ENCODE measurements at places on chromosomes 3 and 15. TPM values are rescaled to one million over a fixed set of nuclear protein-coding genes. Genes with fewer than 3 reads are reported as not detected.

Gene SPINK8
- total RNA-seq = not detected

Gene WDR53
- total RNA-seq = 6.4 TPM

Gene PML
- total RNA-seq = 10.3 TPM

Gene GOLGA6L7
- total RNA-seq = not detected

Gene CD200
- 1.1 TPM for total RNA-seq

Gene ASB7
- 15.8 TPM for total RNA-seq

GRCh38 chr3:38114052-38114874 lies 22.7 kb downstream of the ACAA1 start:
- H3K4me3 ChIP-seq = no peak overlapping the region
- no peak for DNase-seq
- H3K4me1 ChIP-seq = no peaks in the 10 kb centered on the region
- H3K36me3 ChIP-seq = no peaks in the 10 kb centered on the region
- no peak overlapping the region for H3K27ac ChIP-seq

DNA sequence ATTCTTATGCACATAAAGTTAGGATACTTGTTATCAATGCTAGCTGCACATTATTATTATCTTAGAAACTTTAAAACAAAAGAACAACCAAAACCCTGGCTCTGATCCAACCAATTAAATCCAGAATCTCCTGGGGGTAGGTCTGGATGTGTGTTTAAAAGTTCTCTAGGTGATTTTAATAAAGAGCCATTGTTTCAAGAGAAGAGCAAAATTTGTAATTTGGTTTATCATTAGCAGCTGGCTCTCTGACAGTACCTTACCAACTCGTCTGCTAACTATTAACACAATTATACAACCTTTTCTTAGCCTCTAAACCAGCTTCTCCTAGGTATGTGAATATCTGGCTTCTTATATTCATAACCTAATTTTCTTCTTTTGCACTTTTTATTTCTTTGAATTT lies 68.9 kb downstream of the IFT80 start:
- H3K4me1 ChIP-seq = no peaks in the 10 kb centered on the region
- DNase-seq = no peak
- H3K36me3 ChIP-seq = no peaks in the 10 kb centered on the region
- no peaks in the 10 kb centered on the region for H3K27me3 ChIP-seq
- no peak overlapping the region for H3K4me3 ChIP-seq

GRCh38 chr15:32852771-32853170 lies 135.0 kb downstream of the GREM1 start:
- H3K27me3 ChIP-seq = no peaks in the 10 kb centered on the region
- H3K4me3 ChIP-seq = no peak overlapping the region
- peaks cover 25% of the 10 kb centered on the region for H3K4me1 ChIP-seq
- DNase-seq = no peak
- 0 out of 2 replicates have a peak, but pooled peaks cover 3% of the 10 kb centered on the region for H3K36me3 ChIP-seq
- peak overlapping the region; percentile 68 for H3K27ac ChIP-seq

DNA sequence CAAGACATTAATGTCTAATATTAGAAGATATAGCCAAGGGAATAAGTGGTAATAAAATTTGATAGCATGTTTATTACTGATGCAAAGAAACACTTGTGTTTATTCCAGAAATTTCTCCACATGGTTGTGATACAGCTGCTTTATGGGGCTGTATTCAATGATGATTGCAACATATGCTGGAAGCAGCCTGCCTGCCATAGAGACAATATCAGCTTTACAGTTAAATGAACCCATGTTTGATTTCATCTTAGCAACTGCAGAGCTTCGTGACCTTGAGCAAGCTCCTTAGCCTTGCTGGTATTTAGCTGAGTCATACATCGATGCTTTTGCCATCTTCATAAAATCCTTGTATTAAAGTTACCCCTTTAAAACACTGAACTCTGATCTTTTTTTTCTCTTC lies 168.1 kb upstream of the STAC start:
- DNase-seq = no peak
- H3K27me3 ChIP-seq = no peaks in the 10 kb centered on the region
- no peak overlapping the region for H3K4me3 ChIP-seq
- H3K4me1 ChIP-seq = no peaks in the 10 kb centered on the region
- no peaks in the 10 kb centered on the region for H3K36me3 ChIP-seq

DNA sequence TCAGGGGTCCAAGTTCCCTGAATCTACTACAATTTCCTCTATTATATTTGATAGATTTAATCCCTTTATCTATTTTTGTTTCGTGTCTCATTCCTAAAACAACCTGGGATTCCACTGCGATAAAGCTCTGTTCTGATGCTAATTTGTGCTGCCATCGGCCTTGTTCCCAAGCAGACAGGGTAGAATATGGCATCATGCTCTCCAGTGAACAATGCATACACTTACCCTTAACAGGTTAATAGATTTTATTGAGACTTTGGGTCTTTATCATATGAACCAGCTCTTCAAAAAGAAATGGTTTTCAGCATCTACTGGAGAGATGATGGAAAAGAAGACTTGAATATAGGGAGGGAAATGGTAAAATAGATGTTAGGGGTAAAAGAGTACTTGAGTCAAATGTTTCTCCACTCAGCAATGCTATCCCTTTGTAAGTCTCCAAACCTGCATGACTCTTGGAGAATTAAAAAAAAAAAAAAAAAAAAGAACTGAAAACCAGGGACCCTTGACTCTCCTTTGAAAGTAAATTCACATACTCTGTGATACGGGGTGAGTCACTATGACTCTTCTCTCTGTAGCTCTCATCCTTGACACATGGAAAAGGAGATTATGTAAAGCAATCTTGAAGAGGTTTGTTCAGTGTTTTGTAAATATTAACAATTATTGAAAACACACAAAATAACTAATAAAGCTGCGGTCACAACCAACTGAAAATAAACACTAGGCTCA lies 268.8 kb downstream of the ZBTB20 start:
- no peak overlapping the region for H3K27ac ChIP-seq
- H3K4me3 ChIP-seq = no peak overlapping the region
- DNase-seq = peak; percentile 81

GRCh38 chr3:14210290-14210688 lies 31.7 kb downstream of the LSM3 start:
- H3K4me1 ChIP-seq = peaks cover 33% of the 10 kb centered on the region
- H3K36me3 ChIP-seq = no peaks in the 10 kb centered on the region
- no peak overlapping the region for H3K4me3 ChIP-seq
- DNase-seq = peak; percentile 33
- H3K27me3 ChIP-seq = no peaks in the 10 kb centered on the region
- peak overlapping the region; percentile 95 for H3K27ac ChIP-seq

DNA sequence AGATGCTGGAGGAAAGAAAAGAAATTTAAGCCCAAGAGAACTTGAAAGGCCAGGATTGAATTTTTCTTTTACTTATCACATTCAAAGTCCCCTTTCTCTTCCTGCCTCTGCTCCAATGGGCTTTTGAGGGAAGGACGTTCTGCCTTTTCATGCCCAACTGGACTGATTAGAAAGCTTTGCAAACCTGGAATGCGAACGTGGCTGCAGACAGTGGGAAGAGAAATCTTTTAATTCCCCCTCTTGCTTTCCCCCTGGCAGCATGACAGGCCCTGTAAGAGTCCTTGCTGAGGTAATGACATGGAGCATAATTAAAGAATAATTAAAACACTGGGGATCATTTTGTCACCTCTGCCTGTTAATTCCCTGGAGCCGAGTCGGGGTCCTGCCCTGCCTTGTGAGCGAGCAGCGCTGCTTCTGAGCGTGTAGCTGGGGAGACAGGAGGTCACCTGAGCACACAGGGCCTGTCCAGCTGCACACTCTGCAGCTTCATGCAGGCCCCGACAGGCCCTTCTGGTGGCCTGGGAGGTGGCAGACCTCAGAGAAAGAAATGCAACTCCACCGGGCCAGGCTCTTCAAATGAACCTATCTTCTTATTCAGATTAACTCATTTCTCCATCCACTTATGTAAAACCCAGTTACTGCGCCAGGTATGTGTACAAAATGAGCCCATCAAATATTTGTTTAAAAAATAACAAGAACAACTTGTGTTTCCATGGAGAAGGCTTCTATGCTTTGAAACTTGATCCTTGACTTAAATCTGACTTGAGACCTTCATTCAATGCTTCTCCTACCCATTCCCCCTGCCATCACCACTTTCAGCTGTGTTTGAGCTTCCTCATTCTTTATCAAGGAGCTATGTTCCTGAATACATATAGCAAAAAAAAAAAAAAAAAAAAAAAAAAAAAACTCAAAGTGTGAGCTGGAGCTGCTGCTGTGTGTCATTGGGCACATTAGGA lies 628.2 kb upstream of the CFAP20DC start:
- H3K4me1 ChIP-seq = no peaks in the 10 kb centered on the region
- no peak overlapping the region for H3K27ac ChIP-seq
- H3K4me3 ChIP-seq = no peak overlapping the region
- peaks cover 2% of the 10 kb centered on the region for H3K27me3 ChIP-seq

DNA sequence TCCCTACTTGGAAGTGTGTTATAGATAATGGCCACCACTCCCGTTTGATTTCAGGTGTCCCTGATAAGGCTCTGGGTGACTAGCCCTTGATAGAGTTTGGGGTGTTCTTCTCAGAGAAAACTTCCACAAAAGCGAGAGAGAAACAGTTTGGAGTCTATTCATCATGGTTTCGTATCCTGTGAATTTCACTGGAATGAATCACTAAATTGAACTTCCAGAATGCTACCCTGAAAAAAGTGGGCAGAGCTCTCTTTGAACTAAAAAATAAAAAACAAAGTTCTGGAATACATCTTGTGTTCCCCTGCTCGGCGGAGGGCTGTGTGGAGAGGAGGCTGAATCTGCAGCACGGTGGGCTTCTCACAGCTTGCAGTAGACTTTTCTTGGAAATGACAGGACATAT lies 52.8 kb upstream of the FAM98B start:
- H3K4me3 ChIP-seq = no peak overlapping the region
- H3K4me1 ChIP-seq = peaks cover 8% of the 10 kb centered on the region
- DNase-seq = peak; percentile 24
- H3K36me3 ChIP-seq = no peaks in the 10 kb centered on the region

GRCh38 chr3:20245781-20246180 lies 59.8 kb upstream of the SGO1 start:
- no peaks in the 10 kb centered on the region for H3K36me3 ChIP-seq
- DNase-seq = no peak
- no peak overlapping the region for H3K4me3 ChIP-seq
- H3K27ac ChIP-seq = no peak overlapping the region

GRCh38 chr15:55522742-55523450 lies 14.9 kb upstream of the DNAAF4 start:
- DNase-seq = no peak
- no peaks in the 10 kb centered on the region for H3K36me3 ChIP-seq
- no peak overlapping the region for H3K27ac ChIP-seq
- H3K27me3 ChIP-seq = peaks cover 6% of the 10 kb centered on the region
- peaks cover 2% of the 10 kb centered on the region for H3K4me1 ChIP-seq

- H3K27me3 ChIP-seq = no peaks in the 10 kb centered on the region
- no peak overlapping the region for H3K4me3 ChIP-seq
- peaks cover 1% of the 10 kb centered on the region for H3K4me1 ChIP-seq
- no peak overlapping the region for H3K27ac ChIP-seq
- peaks cover 2% of the 10 kb centered on the region for H3K36me3 ChIP-seq
Observed at GRCh38 chr15:90062462-90062932, 39.8 kb downstream of the IDH2 start.

DNA sequence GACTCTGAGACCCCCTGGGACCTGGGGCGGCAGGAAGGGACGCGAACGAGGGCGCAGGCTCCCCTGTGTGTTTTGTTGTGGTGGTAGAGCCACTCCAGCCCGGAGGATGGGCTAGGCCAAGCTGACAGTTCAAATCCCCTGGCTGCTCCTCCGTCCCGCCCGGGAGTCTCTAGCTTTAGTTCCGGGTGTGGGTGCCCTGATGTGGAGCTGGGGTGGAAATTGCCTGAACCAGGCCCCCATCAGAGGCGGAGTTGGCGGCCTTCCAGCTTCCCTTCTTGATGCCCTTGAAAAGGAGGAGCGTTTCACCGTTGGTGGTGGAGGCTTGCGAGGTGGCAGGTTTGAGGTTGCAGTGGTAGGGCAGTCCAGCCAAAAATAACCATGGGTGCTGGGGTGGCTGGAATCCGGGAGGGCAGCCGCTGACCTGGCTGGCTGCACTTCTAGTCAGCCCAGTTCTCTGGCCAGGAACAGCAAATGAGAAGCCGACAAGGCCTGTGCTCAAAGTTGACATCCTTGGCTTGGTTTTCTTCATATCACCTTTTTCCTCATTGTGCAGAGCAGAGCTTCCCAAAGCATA lies 817 bp downstream of the CLK3 start:
- peak overlapping the region; percentile 93 for H3K4me3 ChIP-seq
- H3K27me3 ChIP-seq = no peaks in the 10 kb centered on the region
- H3K36me3 ChIP-seq = peaks cover 24% of the 10 kb centered on the region
- H3K27ac ChIP-seq = peak overlapping the region; percentile 77

DNA sequence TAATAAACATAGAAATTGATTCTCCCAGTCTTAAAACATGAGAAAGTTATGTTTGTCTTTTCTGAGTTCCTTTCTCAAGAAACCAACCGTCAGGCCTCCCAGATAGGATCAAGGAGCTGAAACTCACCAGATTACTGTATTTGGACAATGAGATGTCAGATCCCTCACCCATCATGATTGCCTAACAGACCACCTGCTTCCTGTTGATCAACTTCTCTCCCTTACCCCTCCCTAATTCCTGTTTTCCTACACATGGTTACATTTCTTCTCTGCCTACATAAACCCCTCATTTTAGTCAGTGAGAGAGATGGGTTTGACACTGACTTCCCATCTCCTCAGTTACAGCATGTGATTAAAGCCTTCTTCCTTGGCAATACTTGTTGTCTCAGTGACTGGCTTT lies 917.5 kb downstream of the FHIT start:
- no peak for DNase-seq
- H3K4me3 ChIP-seq = no peak overlapping the region
- H3K27ac ChIP-seq = no peak overlapping the region
- no peaks in the 10 kb centered on the region for H3K4me1 ChIP-seq
- H3K27me3 ChIP-seq = peaks cover 11% of the 10 kb centered on the region

- H3K36me3 ChIP-seq = no peaks in the 10 kb centered on the region
- no peak overlapping the region for H3K4me3 ChIP-seq
- no peak overlapping the region for H3K27ac ChIP-seq
- H3K27me3 ChIP-seq = no peaks in the 10 kb centered on the region
Observed at GRCh38 chr3:175238801-175239200, 379.7 kb downstream of the NAALADL2 start.

DNA sequence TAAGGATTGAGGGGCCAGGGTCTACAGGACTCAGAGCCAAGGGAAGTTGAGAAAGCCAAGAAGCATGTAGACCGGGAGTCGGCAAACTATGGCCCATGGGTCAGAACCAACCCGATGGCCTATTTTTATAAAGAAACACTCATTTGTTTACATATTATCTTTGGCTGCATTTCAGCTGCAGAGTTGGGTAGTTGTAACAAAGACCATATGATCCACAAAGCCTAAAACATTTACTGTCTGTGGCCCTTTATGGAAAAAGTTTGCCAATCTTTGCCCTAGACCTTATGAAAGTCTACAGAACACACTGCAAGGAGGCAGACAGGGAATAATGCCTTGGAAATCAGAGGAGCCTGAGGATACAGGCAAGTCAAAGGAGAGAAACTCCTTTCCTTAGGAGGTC lies 63.2 kb upstream of the MNS1 start:
- H3K27me3 ChIP-seq = peaks cover 38% of the 10 kb centered on the region
- DNase-seq = no peak
- no peaks in the 10 kb centered on the region for H3K4me1 ChIP-seq
- H3K27ac ChIP-seq = no peak overlapping the region
- no peaks in the 10 kb centered on the region for H3K36me3 ChIP-seq

All from IMR-90 (cell line).